Activated CD4-positive, alpha-beta T cell treated with anti-CD3 and anti-CD28 coated beads for 4 hours (primary cell): ENCODE measurements at places on chromosomes 16 and 17.

DNA sequence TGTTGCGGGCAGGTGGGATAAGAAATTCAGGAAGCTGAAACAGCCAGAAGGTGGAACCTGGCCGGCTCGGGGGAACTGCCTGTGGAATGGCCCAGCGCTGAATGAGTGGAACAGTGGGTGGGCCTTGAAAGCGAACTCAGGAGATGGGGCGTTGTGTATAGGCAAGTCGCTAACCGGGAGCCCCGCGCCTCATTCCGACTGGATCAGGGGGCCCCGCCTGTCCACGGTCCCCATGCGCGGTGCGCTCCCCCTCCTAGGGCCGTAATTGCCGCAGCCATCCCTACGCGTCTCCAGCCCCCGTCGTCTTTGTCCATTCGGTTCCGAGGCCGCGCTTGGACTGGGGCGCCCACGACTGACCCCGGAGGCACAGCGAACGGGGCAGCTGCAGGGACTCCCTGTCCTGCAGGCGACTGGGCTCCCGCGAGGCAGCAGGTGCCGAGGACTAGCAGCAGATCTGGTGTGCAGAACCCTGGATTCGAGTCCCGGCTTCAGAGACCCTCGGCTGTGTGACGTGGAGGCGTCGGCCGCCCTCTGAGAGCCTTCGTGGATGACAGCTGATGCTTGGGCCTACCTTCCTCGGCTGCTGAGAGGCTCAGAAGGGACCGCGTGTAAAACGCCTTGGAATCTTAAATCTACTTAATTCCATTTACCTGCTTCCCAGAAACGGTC lies 10.9 kb upstream of the CA4 start:
- no peak for DNase-seq

GRCh38 chr17:51354936-51355335 lies 94.6 kb downstream of the UTP18 start:
- no peak for DNase-seq

GRCh38 chr17:14910916-14911315 lies 354.2 kb downstream of the PMP22 start:
- DNase-seq = no peak

- no peak for DNase-seq
These were observed 6.0 kb upstream of the LPCAT2 start for GRCh38 chr16:55502801-55503366.

- no peak for DNase-seq
These were observed 33.4 kb upstream of the ACSF3 start for GRCh38 chr16:89060207-89060794.

GRCh38 chr17:51217946-51218345 lies 41.9 kb downstream of the MBTD1 start:
- no peak for DNase-seq

DNA sequence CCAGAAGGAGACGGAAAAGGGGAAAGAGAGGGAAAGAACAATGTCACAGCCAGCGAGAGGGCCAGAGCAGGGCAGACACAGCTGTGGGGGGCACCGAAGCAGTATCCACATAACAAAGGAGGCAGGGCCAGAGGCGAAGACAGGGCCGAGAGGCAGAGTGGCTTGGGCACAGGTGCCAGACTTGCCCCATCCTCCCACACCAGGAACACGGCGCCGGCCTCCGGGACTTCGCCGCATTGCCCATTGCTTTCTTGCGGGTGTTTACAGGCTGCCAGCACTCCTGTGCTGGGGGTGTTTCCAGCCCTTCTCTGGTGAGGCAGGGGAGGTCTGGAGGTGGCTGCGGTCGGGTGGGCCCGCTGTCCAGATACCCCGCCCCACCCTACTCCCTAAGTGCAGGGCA lies 78.0 kb downstream of the ENGASE start:
- no peak for DNase-seq

- DNase-seq = no peak
These were observed 35.2 kb upstream of the ATP2C2 start for GRCh38 chr16:84332975-84333684.

- DNase-seq = no peak
These were observed 143.7 kb downstream of the SDK2 start for GRCh38 chr17:73500414-73500999.

- no peak for DNase-seq
These were observed 183.6 kb downstream of the MYO1D start for GRCh38 chr17:32693194-32693897.

DNA sequence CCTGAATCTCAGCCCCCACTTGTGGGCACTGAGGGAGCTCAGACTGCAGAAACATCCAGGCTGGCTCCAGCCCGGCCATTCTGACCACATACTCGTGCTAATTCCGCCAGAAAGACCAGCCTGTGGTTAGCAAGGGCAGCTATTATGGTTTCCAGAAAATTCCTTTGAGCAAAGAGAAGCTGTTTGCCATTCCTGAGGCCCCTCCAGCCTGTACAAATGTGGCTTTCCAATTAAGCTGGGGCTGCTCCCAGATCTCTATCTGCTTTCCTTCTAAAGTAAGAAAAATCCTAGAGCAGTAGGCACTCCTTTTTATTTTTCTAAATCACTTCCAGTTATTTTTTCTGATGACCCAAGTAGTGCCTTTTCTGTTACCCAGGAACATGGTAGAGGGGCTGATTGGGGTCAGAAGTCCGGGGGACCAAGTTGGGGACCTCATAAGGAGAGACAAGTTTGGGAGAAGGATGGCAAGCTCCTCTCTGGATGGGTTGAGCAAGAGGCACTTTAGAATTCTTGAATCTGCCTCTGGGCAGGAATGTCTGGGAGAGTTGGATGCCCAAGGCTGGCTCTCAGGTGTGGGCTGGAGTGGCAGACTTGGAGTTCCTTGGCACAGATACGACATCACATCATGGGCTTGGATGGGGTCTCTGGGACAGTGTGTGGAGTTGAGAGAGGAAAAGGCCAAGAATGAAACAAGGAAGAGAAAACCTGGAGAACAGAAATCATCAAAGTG lies 83.3 kb upstream of the TNRC6C start:
- DNase-seq = no peak

- no peak for DNase-seq
These were observed 1.5 kb upstream of the ZNF764 start for GRCh38 chr16:30559690-30560089.
